ENCODE measurements at places on chromosomes 4 and X.

GRCh38 chr4:2267841-2268240 lies 5.9 kb upstream of the MXD4 start:
- no peak for DNase-seq

- DNase-seq = no peak
Observed at GRCh38 chrX:24023972-24024669, 2.9 kb downstream of the KLHL15 start.

DNA sequence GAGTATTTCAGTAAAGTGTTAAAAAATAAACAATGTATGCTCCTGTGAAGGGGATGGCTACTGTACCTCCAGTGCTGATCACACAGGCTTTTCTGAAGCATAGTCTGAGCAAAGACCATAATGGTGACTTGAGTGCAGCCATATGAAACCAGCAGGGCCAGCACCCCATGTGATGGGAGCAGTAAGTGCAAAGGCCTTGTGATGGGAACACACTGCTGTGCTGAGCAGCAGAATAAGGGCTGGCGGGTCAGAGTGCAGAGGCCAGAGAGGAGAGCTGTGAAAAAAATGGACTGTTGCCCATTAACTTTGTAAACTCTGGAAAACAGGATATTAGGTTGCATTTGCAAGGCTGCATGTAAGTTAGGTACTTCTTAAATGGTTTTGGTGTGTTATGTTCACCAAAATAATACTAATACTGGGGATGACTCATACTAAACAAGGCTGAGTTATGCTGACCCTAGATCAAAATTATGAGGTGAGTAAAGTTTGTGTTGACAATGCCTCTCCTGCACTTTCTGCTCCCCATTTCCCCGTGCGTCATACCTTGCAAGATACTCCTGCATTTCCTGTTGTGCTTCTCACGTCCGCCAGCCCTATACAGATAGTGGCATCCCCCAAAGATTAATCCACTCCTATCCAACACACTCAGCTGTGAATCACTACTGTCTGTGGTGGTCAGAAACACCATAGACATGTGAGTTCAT lies 67.0 kb upstream of the FAM9A start:
- DNase-seq = no peak

DNA sequence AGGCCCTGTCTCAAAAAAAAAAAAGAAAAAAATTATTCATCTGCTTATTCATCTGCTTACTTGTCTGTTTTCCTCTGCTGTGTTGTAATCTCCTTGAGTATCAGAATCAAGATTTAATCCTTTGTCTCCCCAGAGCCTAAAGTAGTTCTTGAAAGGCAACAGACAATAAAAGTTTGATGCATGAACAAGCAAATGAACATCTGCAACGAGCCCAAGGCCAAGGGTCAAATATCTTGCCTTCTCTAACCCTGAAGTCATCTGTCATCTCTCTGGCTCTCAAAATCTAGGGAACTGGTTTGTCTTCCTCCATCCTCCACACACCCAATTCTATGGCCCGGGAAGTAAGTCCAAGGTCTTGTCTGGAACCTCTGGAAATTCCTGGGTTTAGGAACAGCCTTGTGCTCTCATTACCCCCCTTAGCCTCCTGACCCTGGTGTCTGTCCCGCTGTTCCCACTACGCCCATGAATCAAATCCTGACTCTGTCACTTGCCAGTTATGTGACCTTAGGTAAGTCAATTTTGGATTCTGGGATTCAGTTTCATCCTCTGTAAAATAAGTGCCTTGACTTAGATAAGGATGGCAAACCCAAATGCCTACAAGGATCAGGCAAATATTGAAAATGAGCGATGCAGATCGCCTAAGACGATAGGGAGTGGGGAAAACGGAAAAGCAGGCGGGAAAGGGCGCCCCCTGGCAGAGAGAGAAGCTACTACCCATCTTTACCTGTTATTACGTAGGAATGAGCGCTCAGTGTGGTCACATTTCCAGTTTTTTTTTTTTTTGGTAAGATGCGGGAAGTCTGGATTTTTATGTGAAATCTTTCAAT lies 102.7 kb upstream of the DHX15 start:
- peak; percentile 8 for DNase-seq

DNA sequence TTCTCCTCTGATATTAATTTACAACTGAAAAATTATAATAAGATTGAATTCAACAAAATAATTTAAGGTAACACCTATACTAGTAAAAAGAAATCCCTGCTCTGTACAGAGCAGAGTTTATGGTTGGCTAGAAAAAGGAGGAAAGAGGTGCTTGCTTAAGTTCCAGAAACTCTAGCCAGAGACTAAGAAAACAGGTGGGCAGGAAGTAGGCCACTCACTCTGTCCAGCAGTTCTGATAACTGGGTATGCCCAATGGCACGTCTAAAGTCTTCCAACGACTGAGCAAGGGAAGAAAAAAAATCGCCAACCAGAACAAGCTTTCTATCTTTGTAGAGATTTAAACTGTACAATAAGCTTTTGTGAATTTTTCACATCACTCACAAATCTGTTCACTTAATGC lies 42.1 kb downstream of the TMEM165 start:
- DNase-seq = no peak

GRCh38 chr4:168674866-168675265 lies 178.0 kb downstream of the PALLD start:
- no peak for DNase-seq

DNA sequence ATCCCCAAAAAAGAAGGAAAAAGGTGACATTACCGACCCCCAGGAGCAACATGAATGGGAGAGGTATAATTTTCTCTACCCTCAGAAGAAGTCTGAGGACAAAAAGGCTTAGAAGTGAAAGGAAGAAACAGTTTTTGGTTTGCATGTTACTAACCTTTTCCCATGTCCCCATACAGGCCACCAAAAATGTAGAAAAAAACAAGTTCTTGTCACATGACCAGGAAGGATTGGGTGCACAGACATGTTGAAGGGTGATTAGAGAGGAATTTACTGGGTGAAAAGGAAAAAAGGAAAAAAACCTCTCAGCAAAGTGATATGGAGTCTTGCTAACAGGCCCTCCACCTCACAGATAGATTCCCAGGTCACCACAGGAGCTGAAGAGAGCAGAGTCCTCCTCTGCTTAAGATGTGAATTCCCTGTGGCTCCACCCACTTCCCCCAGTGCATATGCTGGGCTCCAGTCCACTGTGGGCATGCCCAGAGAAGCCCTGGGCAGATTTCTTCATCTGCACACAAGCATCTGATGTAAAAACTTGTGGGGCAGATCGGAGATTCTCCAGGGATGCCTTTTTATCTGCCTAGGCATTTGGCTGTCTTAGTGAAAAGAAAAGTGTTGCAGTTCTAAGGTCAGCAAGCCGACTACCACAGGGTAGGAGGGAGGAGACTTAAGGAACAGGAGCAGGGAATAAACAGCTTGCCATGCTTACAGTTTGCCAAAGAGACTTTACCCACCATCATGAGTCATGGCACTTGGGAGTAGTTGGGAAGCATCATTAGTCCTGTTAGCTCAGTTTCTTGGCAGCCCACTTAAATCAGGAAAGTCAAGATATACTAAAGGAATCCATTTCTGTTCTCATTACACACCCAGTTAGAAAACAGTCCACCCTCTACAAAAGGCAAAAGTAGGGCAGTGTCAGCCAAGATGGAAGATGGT lies 25.0 kb upstream of the PASD1 start:
- DNase-seq = no peak

- no peak for DNase-seq
Observed at GRCh38 chr4:26080870-26081628, 167.0 kb downstream of the SMIM20 start.

GRCh38 chrX:151713849-151714248 lies 2.0 kb upstream of the FATE1 start:
- no peak for DNase-seq

DNA sequence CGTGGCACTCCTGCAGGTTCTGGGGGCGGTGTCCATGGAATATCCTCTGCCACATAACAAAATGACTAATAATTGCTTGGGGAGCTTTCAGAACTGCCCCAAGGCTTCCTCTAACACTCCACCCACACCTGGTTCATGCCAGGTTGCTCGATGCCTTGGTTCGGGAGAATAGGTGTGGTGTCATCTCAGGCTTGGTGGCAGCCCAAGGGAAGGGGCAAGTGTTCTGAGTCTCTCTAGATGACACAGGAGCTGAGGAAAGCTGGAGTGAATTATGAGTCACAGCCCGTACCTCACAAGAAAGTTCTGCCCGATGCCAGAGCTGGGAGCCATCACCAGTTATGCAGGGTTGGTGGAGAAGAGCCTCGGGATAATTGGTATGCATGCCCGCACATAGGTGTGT lies 14.7 kb downstream of the FTSJ1 start:
- no peak for DNase-seq

DNA sequence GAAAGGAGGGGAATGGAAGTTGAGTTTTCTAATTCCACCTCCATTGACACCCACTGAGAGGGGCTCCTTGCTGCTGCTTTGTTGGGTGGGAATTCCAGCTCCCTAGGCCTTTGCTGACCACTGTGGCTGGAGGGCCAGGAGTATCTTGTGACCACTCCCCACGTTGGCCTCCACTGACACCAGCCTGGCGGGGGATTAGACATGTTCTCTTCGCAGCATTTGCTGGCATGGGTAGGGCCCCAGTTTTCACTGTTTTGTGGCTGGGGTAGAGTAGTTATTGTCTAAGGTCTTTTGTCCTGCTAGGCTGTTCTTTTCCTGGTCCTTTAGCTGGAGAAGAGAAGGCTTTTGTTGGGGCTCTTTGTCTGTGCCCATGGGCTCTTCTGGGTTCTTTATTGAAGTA lies 116.7 kb downstream of the CDKL5 start:
- DNase-seq = no peak

- DNase-seq = no peak
Observed at GRCh38 chr4:162232349-162232748, 68.5 kb upstream of the FSTL5 start.

- no peak for DNase-seq
Observed at GRCh38 chr4:5804656-5805055, 88.2 kb downstream of the CRMP1 start.
